ENCODE measurements at places on chromosomes 12 and 14.
A peak's percentile ranks its signal among the peaks of the same experiment; 100 is the strongest.

GRCh38 chr12:112381406-112381882 is 787 bp downstream of the HECTD4 start:
- DNase-seq: no peak

- DNase-seq: no peak
These were observed 3.2 kb downstream of the PLXNC1 start for GRCh38 chr12:94151582-94151981.

DNA sequence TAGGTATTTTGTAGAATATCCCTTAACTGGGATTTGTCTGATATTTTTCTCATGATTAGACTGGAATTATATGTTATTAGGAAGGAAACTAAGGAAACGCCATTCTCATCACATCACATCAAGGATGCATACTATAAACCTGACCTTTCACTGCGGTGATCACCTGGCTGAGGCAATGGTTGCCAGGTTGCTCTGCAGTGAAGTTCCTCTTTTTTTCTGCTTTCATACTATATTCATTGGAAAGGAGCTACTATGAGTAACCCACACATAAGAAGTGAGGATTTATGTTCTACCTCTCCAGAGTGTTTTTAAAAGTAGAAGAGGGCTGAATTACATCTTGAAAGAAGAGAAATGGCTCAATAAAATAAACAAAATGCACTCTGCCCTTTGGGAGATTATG is 31.0 kb upstream of the GRIP1 start:
- no peak for DNase-seq

GRCh38 chr14:81589381-81590065 is 55.9 kb upstream of the SEL1L start:
- no peak for DNase-seq

GRCh38 chr14:71012888-71013287 is 105.6 kb downstream of the PCNX1 start:
- DNase-seq: no peak

DNA sequence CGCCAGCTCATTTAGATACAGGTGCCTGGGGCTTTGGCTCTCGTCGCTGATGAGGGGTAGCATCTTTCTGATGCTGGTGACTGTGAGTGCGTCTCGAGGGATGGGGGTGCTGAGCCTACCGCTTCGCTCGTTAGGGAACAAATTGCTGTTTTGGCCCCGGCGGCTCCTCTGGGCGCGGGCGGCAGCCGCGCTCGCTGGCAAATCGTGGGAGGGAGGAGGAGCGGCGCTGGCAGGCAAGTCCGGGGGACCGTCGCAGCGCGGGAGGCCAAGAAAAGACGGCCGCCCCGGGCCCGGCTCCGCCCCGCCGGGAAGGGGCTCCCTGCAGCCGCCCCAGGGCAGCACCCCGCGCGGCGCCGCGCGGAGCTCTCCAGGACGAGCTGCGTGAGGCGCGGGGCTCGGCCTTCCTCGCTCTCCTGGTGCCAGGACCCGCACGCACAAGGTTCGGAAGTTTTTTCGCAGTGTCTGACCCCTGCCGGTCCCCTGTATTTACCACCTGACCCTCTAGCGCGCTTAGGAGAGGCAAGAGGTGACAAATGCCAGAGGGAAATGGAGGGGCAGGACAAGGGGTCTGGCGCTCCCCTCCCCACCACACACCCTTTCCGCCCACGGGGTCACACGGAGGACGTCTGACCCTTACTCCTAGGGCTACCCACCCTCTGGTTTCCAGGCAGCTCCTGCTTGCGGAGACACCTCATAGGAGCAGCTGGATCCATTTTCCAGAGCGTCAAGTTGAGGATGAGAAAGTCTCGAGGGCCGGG is 899 bp upstream of the KCNH3 start:
- DNase-seq: peak; percentile 60

DNA sequence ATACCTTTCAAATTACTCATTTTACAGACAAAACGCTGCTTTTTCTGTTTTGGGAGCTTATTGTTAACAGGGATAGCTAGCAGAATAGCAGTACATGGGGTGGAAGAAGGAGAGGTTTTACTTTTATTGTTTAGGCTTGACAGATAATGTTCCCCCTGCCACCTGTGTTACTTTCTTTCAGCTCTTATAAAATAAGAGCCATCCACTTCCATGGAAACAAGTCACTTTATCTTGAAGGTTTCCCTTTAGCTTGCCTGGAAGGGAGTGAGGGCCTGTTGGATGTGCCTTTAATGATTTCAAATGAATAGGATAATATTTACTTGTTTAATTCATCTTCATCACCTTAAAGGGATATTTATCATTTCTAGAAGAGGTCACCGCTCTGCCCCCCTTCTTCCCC is 23.3 kb downstream of the GPATCH2L start:
- no peak for DNase-seq

DNA sequence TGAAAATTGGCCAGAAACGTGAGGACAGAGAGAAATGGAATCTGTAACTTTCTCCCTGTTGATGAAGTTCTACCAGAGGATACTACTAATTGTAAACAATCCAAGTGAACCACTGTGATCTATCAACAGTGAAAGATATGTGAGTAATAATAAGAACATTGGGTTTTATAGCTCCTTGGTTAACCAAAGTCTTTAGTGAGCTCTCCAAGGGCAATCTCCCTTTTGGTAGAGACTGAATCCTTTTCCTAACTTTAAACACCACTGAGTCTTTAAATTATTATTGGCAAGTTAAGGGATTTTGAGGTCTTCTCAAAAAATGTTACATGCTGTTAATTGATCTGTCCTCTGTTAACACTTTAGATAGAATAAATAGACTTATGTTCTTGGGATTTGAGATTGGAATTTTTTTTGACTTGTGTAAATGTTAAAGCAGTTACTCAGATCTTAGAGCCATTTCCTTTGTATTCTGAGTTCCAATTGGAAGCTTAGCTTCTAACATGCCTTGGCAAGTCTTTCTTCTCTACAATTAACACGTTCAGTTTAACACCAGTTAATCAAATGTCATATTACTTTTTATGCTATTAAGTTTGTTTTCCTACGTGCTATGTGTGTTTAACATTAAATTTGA is 338.2 kb upstream of the DDHD1 start:
- no peak for DNase-seq

DNA sequence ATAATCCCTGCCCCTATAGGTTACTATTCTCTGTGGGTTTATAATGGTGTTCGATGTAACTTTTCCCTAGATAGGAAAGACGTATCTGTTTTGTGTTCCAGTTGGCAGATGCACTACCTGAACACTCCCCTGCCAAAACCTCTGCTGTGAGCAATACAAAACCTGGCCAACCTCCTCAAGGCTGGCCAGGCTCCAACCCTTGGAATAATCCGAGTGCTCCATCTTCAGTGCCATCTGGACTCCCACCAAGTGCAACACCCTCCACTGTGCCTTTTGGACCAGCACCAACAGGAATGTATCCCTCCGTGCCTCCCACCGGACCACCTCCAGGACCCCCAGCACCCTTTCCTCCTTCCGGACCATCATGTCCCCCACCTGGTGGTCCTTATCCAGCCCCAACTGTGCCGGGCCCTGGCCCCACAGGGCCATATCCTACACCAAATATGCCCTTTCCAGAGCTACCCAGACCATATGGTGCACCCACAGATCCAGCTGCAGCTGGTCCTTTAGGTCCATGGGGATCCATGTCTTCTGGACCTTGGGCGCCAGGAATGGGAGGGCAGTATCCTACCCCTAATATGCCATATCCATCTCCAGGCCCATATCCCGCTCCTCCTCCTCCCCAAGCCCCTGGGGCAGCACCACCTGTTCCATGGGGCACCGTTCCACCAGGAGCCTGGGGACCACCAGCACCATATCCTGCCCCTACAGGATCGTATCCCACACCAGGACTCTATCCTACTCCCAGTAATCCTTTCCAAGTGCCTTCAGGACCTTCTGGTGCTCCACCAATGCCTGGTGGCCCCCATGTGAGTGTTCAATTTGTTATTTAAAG is 11.3 kb downstream of the MAPK1IP1L start:
- no peak for DNase-seq

- DNase-seq: no peak
These were observed 14.3 kb downstream of the PPP1R12A start for GRCh38 chr12:79920421-79921238.

GRCh38 chr14:35855876-35856481 is 29.8 kb downstream of the BRMS1L start:
- peak; percentile 57 for DNase-seq

DNA sequence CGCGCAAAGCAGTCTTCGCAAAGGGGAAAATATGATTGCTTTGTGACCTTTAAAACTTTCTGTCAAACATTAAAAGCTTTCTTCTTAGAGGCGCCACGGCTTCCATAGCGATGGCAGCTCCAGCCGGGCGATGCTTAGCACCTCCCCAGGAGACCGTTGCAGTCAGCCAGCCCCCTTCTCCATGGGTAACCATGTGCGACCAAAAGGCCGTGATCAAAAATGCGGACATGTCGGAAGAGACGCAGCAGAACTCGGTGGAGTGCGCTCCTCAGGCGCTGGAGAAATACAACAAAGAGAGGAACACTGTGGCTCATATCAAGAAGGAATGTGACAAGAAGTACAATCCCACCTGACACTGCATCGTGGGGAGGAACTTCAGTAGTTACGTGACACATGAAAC is 12.7 kb upstream of the STON2 start:
- DNase-seq: no peak

DNA sequence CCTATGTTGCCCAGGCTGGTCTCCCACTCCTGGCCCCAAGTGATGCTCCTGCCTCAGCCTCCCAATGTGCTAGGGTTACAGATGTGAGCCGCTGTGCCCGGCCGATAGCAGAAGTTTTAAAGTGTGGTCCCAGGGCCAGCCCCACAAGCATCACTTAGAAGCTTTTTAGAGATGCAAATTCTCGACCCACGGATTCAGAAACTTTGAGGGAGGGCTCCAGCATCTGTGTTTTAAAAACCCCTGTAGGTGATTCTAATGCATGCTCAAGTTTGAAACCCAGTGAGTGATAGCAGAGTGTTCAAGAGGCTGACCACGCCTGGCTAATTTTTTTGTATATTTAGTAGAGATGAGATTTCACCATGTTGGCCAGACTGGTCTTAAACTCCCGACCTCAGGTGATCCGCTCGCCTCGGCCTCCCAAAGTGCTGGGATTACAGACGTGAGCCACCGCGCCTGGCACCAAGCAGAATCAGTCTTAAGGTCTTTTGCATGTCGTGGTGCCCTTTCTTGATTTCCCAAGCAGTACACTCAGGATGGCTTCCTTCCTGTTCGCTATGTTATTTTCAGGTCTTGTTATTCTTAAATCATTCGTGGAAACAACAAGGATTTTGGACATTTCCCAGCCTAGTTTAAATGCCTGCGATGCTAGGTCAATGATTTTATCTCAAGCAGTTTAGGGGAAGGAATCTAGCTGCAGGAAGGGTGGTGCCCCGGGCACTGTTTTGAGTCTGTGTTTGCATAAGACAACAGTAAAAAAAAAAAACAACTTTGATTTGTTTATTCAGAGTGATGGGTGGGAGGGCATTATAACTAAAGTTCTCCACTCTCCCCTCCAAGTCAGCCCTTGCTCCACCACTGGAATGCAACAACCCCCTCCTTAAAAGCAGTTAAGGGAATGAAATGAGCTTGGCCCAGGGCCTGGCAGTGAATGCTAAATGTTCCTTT is 9.2 kb upstream of the RILPL2 start:
- DNase-seq: no peak

GRCh38 chr14:37932008-37932407 is 275.7 kb upstream of the SSTR1 start:
- no peak for DNase-seq

GRCh38 chr14:79017561-79017960 is 847.4 kb downstream of the NRXN3 start:
- no peak for DNase-seq

DNA sequence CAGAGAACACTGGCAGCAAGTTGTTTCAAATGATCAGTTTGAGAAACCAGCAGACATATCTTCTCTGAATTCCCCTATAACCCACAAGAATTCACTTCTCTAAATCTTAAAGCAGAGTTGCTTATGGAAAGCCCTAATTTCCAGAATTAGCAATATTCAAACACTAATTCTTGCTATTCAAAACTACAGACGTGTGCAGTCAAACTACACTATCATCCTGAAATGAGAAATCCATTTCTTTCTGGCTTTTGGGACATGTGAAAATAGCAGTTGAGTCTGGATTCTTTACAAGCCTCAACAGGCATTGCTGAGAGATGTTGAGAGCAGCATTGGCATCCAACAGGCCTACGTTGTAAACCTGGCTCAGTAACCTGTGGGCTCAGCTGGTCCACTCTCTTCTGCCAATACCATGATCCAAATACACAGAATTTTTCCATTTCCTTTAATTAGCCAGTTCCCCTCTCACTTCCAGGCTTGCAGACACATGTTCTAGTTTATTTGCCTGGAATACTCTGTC is 74.6 kb upstream of the TMTC1 start:
- no peak for DNase-seq

GRCh38 chr14:101966742-101967141 is 2.4 kb downstream of the DYNC1H1 start:
- DNase-seq: no peak

- DNase-seq: no peak
These were observed 20.7 kb downstream of the KIF26A start for GRCh38 chr14:104158827-104159798.

- no peak for DNase-seq
These were observed 126.3 kb downstream of the CEP83 start for GRCh38 chr12:94333396-94333795.

GRCh38 chr14:68962681-68963080 is 16.4 kb downstream of the ACTN1 start:
- no peak for DNase-seq

GRCh38 chr12:13428538-13429265 is 232.2 kb downstream of the EMP1 start:
- DNase-seq: no peak

- DNase-seq: no peak
These were observed 1.9 kb upstream of the HAL start for GRCh38 chr12:95997911-95998510.

- no peak for DNase-seq
These were observed 47.6 kb downstream of the ANO4 start for GRCh38 chr12:100842156-100842555.

- no peak for DNase-seq
These were observed 26.2 kb downstream of the NKX2-8 start for GRCh38 chr14:36555998-36556743.

- no peak for DNase-seq
These were observed 103.2 kb downstream of the SLC25A47 start for GRCh38 chr14:100426314-100426713.

DNA sequence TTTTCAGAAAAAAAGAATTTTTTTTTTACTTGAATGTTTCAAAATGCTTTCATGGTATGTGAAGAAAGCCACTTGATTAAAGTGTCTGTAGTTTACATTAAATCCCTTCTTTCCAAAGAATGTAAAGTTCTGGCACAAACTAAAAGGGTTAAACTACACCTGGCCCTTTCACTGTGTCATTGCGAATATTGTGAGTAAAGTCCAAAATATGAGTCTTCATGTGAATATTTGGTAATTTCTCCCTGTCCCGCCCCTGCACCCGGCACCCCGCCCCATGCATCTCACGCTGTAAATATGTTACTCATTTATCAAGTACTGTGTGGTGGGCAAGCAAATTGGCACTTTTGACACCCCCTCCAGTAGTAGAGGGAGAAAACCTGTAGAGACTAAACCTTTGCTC is 274.7 kb downstream of the TTC6 start:
- no peak for DNase-seq

GRCh38 chr12:132740313-132740646 is 21.4 kb downstream of the ANKLE2 start:
- no peak for DNase-seq

Measured in GM20000 (cell line).